ENCODE measurements at places on chromosomes 16 and 17.

DNA sequence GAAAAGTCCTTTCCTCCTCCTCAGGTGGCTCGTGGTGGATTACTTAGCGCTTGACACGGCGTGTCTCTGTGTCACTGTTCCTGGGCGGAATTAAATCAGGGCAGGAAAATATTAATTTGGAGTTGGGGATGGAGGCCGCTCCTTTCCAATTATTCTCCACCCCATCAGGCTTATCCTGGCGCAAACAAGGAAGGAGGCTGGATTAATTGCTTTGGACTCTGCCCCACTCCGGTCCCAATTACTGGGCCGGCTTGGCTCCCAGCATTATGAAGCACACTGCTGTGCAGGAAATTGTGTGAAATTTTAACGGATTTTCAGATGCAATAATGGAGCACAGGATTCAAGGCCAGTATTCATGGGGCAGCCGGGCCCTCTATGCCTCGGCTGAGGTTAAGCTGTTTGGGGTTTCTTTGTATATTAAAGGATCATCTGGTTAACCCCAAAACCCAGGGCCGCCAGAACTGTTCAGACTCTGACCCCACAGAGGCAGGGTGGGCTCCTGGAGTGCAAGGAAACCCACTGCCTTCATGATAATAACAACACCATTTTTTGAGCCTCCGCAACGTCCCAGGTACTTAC is 87.8 kb downstream of the MRM1 start:
- no peak for DNase-seq

DNA sequence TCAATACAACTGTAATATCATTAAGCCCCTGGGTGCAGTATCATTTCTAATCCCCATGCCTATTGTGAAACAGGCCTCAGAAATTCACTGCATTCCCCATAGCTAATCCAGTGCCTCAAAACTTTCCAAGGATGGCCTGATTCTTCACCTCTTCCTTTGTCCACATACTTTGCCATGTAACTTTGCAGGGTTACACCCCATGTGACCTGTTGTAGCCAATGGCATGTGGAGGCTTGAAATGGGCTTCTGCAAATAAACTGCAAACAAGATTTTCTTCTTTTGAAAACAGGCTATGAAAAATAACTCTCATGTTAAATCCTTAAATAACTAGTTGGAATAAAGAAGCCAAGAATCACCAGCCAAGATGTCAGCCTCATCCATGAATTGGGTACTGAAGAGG is 35.9 kb downstream of the ABCA10 start:
- DNase-seq = no peak

- no peak for DNase-seq
These were observed 257.7 kb upstream of the FOXF1 start for GRCh38 chr16:86252596-86252995.

DNA sequence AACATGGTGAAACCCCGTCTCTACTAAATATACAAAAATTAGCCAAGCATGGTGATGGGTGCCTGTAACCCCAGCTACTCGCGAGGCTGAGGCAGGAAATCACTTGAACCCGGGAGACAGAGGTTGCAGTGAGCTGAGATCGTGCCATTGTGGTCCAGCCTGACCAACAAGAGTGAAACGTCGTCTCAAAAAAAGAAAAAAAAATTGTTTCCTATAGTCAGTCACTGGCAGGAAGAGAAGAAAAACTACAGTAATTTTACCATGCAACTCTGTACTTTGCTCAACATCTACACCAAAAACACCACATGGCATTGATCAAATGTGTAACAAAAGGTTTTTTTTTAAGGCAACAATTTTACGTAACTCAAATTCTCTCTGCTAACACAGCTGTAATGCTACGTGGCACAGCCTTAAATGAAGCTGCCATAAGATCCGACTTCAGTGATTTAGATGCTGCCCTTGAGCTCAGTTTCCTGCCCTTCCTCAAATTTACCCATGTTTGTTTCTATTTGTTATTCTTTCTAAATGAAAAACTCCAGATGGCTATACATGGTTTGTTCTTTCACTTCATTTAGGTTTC is 40.2 kb downstream of the CNOT1 start:
- no peak for DNase-seq

- DNase-seq = no peak
These were observed 69.1 kb upstream of the BRD7 start for GRCh38 chr16:50437769-50438437.

GRCh38 chr17:29982991-29983653 is 41.7 kb downstream of the EFCAB5 start:
- no peak for DNase-seq

GRCh38 chr17:69744512-69745070 is 330.1 kb downstream of the MAP2K6 start:
- no peak for DNase-seq

Data from GM06990 (cell line).